Gastrocnemius medialis (tissue), 4 donors: ENCODE measurements at places on chromosomes 12 and 14. TPM values are rescaled to one million over a fixed set of nuclear protein-coding genes. Genes with fewer than 3 reads are reported as not detected.

DNA sequence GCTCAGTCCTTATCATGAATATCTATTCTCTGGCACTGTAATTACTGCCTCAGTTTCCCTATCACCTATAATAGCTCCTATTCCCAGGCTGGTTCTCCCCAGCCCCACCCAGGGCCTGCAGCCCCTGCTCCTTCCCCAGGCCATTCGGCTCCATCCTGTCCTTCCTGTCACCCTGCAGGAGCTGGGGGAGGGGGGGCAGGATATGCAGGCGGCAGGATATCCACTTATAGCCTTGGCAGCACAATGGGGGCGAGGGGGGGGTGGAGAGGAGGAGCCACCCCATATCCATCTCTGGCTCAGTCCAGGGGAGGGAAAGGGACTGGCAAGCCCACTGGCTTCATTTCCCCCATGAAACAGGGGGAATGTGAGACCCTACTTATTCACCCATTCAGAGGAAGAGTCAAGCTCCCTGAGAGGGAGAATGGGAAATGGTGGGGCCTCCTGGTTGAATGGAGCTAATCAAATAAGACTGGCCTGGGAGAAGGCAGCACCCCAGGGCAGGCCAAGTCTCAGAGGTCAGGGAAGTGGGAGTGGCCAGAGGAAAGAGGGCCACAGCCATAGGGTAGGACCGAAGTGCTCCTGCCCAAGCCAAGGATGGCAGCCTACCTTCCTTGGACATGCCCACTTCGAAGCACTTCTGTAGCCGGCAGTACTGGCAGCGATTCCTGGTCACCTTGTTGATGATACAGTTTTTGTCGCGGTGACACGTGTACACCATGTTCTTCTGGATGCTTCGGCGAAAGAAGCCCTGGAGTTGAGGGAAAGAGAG is 7.8 kb upstream of the ITGB7 start:
- H3K4me3 ChIP-seq = no peak overlapping the region
- H3K27ac ChIP-seq = peak overlapping the region; percentile 98
- peaks cover 46% of the 10 kb centered on the region for H3K4me1 ChIP-seq
- H3K27me3 ChIP-seq = no peaks in the 10 kb centered on the region

The SSTR1 gene
- 0.83 TPM for total RNA-seq

The FAM234B gene
- 1.8 TPM for total RNA-seq

DNA sequence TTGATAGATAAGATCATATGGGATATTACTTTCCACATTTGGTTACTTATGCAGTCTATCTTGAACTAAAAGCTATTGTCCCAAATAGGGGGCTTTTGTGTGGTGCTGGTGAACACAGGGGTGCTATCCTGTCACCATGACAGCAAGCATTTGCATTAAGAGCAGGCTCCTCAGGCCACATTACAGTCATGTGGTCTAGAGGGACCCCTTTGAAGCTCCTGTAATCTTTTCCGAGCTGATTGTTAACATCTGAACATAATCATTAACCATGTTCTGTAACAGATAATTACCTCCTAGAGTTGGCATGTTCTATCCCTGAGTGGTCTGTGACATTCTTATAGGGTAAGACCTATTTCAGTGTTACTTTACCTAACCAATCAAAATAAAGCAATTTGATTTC is 178.8 kb downstream of the KTN1 start:
- no peak overlapping the region for H3K4me3 ChIP-seq
- no peaks in the 10 kb centered on the region for H3K4me1 ChIP-seq
- no peaks in the 10 kb centered on the region for H3K36me3 ChIP-seq
- no peak overlapping the region for H3K27ac ChIP-seq
- DNase-seq = no peak
- H3K27me3 ChIP-seq = no peaks in the 10 kb centered on the region

- no peaks in the 10 kb centered on the region for H3K4me1 ChIP-seq
- no peak overlapping the region for H3K27ac ChIP-seq
- no peak overlapping the region for H3K4me3 ChIP-seq
- H3K27me3 ChIP-seq = no peaks in the 10 kb centered on the region
- no peak for DNase-seq
- H3K36me3 ChIP-seq = peaks cover 6% of the 10 kb centered on the region
Observed at GRCh38 chr12:112964915-112965314, 13.4 kb upstream of the OAS2 start.

DNA sequence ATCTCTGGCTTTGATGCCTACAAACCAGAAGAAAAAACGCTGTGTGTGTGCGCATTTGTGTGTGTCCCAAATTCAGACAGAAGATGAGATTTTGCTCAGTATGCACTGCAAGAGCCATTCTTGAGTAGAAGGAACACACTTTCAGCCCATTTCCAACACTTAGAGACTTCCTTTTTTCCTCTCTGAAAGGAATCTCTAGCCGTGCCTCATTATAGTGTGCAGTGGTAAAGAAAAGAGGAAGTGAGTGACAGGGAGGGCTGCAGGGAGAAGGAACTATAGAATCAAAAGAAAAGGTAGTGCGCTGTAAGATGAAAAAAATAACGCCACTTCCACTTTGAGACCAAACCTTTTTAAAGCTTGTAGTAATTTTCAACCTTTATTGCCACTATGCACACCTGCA is 1400.9 kb upstream of the FLRT2 start:
- H3K27me3 ChIP-seq = no peaks in the 10 kb centered on the region
- no peak for DNase-seq
- H3K4me1 ChIP-seq = no peaks in the 10 kb centered on the region
- no peaks in the 10 kb centered on the region for H3K36me3 ChIP-seq

DNA sequence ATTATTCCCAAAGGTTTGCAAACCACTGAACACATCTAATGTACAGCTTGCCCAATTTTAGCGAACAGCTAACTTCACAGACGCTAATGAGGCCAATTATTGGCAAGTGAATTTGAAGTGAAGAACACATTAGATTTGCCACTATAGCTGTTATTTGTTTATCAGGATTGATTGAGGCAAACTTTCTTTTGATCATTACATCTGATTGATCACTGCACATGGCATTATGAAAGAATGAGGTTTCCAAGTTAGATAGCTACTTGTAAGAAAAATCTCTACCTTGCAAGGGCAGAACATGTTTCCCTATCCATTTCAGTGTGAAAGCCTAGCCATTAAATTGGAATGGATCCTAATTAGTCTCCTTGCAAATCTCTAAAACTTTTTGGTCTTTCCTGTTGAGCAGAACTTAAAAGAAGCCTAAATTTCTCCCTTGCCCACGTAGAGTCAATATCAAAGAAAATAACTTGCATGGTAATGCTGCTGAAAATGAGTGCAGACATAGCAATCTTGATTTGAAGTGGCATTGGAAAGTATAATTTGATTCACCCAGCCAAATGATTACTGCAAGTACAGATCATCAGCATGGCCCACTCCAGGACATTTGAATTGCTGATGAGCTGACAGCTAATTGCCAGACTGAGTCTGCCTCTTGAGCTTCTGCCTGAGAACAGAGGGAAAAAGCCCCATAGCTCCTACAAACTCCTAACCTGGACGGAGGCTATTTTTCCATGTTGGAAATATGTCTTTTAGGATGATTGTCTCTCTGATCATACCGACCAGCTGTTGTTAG is 98.6 kb downstream of the TPH2 start:
- DNase-seq = no peak
- no peak overlapping the region for H3K27ac ChIP-seq
- H3K36me3 ChIP-seq = no peaks in the 10 kb centered on the region
- H3K4me1 ChIP-seq = no peaks in the 10 kb centered on the region
- H3K4me3 ChIP-seq = no peak overlapping the region

DNA sequence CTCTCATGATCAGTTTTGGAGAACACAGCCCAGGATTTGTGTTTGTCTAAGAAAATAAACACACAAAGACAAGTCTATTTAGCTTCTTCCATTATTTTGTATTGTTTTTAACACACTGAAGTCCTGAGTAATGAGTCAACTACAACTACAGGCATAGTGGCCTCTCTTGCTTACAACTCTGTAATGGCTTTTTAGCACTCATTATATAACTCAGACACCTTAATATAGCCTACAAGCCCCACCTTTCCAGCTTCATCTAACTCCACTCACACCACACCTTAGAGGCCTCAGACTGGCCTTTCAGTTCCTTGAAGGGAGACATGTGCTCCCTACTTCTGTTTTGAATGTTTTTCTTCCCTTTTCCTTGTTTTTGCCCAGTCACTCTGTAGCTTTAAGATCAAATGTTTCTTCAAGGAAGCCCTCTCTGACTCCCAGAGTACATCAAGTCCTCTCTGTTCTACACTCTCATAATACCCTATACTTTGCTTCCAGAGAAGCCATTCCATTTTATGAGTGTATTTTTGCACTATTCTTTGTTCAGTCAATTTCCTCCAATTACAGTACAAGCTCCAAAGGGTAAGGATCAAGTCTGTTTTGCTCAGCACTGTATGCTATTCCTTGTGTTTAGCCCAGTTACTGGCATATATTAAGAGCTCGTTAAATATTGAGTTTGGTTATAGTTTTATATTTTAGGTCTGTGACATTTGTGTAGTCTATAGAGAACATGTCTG is 233.6 kb upstream of the ARHGAP5 start:
- no peaks in the 10 kb centered on the region for H3K36me3 ChIP-seq
- no peaks in the 10 kb centered on the region for H3K27me3 ChIP-seq
- DNase-seq = no peak

The VPS37B gene
- total RNA-seq = 7.5 TPM

DNA sequence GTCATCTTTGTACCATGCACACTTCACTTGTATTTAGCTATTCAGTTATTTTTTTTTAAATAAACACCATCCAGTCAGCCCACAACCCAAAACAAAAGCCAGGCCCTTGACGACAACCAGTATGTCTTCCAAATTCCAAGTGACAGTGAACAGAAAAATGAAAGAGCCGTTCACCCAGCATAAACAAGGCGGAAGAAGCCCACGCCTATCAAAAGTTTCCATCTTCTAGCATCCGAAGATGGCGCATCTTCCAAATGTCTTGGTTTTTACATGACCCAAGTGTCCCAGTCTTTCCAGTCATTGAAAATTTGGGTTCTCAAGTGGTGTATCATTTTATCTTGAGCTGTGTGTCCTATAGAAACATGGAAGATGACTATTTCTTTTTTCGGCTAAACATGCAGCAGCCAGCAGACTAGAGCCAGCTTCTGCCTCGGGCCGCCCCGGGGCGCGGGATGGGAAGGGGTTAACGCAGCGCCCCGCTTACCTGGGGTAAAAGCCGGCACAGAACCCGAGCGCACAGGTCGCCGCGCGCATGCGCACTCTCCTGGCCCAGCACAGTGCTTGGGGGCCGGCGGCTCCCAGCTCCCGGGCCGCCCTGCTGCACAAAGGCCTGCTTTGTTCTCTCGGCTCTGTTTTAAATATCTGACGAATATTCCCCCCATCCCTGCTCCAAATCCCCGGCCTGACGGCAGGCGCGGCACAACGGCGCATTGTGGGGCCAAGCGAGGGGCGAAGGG is 164.8 kb downstream of the ZFP36L1 start:
- H3K4me1 ChIP-seq = peaks cover under 1% of the 10 kb centered on the region
- H3K27ac ChIP-seq = no peak overlapping the region
- H3K4me3 ChIP-seq = no peak overlapping the region
- no peaks in the 10 kb centered on the region for H3K27me3 ChIP-seq
- no peak for DNase-seq
- no peaks in the 10 kb centered on the region for H3K36me3 ChIP-seq

GRCh38 chr12:80032946-80033345 is 66.4 kb upstream of the OTOGL start:
- no peak overlapping the region for H3K4me3 ChIP-seq
- H3K36me3 ChIP-seq = no peaks in the 10 kb centered on the region
- H3K27me3 ChIP-seq = no peaks in the 10 kb centered on the region
- DNase-seq = no peak
- no peaks in the 10 kb centered on the region for H3K4me1 ChIP-seq

- H3K27ac ChIP-seq = no peak overlapping the region
- DNase-seq = peak; percentile 27
- H3K4me1 ChIP-seq = no peaks in the 10 kb centered on the region
- H3K36me3 ChIP-seq = no peaks in the 10 kb centered on the region
Observed at GRCh38 chr12:91811481-91812287, 334.0 kb downstream of the BTG1 start.

- H3K27me3 ChIP-seq = no peaks in the 10 kb centered on the region
- H3K36me3 ChIP-seq = no peaks in the 10 kb centered on the region
- DNase-seq = peak; percentile 30
- peak overlapping the region; percentile 77 for H3K27ac ChIP-seq
Observed at GRCh38 chr12:96427269-96427729, 27.1 kb upstream of the CDK17 start.

- H3K27me3 ChIP-seq = no peaks in the 10 kb centered on the region
- H3K36me3 ChIP-seq = no peaks in the 10 kb centered on the region
- H3K27ac ChIP-seq = no peak overlapping the region
- no peak overlapping the region for H3K4me3 ChIP-seq
- no peak for DNase-seq
Observed at GRCh38 chr12:4829161-4829792, 80.4 kb upstream of the KCNA1 start.

- no peaks in the 10 kb centered on the region for H3K4me1 ChIP-seq
- no peaks in the 10 kb centered on the region for H3K36me3 ChIP-seq
- no peaks in the 10 kb centered on the region for H3K27me3 ChIP-seq
- DNase-seq = peak; percentile 24
- H3K4me3 ChIP-seq = no peak overlapping the region
- H3K27ac ChIP-seq = no peak overlapping the region
Observed at GRCh38 chr12:104694711-104695110, 238.0 kb downstream of the CHST11 start.
